T-helper 9 cell (primary cell): ENCODE measurements at places on chromosomes 5 and 9.

GRCh38 chr5:151703227-151703626, 16.5 kb upstream of the SPARC start:
- DNase-seq, result no peak

GRCh38 chr5:127813633-127814587, 110.7 kb downstream of the CCDC192 start:
- DNase-seq, result no peak

DNA sequence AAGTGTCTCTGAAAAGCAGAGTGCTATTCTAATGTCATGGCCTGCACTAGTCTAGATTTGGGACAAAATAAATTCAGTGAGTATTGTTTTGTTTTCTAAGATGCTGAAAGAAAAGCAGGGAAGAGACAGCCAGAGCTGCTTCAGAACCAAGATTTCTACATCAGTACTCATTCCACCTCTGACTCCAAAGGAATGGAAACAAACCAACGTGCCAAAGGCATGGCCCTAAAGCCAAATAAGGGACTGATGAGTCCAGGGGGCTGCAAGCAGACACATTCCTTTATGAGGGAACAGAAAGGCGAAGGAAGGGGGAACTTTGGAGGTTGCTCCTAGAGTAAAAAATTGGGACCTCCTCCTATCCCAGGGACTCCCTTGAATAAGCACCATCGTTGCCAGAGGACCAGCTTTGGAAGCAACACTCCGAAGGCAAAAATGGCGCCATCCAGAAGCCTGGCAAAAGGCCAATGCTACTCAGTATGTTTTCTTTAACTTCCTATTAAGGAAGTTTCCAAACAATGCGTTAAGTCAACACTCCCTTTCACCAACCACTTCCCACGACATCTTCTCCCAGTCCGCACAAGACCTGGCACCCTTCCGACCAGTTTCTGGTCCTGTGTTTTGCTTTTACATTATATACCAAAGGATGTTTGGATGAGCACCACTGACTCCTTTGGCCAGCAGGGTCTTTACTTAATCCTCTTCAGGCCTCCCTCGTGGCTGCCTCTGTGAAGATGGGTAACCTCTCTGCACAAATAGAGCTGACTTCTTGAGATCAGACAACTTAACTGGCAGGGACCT, 31.6 kb downstream of the ADAM19 start:
- no peak for DNase-seq

- no peak for DNase-seq
These were observed 18.9 kb downstream of the AMBP start for GRCh38 chr9:114059047-114059803.

DNA sequence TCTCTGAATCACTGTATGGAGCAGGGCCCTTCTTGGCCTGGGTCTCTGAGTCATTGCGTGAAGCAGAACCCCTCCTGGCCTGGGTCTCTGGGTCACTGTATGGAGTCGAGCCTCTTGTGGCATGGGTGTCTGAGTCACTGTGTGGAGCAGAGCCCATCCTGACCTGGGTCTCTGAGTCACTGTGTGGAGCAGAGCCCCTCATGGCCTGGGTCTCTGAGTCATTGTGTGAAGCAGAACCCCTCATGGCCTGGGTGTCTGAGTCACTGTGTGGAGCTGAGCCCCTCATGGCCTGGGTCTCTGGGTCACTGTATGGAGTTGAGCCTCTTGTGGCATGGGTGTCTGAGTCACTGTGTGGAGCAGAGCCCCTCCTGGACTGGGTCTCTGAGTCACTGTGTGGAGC, 94.0 kb upstream of the RAPGEF1 start:
- no peak for DNase-seq

GRCh38 chr9:120895951-120896350, 19.0 kb upstream of the PHF19 start:
- no peak for DNase-seq

DNA sequence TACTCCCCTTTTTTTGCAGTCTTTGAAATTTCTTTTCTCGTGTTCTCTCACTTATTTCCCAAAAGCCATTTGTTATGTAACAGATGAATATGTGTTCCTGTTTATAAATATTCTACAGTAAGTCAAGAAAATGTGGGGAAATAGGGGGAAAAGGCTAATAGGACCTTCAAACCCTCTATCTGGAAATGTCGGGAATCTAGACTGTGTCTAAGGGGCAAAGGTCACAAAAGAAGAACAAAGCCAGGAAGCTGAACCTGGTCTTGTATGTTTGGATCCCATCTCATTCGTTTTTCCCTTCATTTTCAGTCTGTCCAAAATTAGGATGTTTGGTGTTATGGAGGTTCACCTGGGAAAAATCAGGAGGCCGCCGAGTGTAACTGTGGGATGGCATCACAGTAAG, 490.3 kb downstream of the NR2F1-AS1 start:
- no peak for DNase-seq

DNA sequence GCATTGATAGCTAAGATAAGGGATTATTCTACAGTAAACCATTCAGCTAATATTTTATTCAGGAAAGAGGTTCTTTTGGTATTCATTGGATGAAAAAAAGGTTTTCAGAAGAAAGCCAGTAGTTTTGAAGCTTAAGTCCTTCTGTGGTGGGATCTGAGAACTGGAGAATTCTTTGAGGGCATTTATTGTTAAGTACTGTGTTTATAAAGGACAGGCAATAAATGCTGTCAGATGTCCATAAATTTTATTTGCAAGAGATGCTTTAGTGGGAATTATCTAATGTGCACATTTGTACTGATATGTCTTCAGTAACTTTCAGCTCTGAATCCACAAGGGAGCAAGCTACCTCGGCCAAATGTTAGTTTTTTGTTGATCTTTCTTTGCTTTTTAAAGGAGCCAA, 321.3 kb downstream of the MARCHF11 start:
- DNase-seq, result no peak

- DNase-seq, result no peak
These were observed 299.8 kb downstream of the TLE1 start for GRCh38 chr9:81389569-81389993.

GRCh38 chr5:400282-401145, 42.5 kb upstream of the EXOC3 start:
- no peak for DNase-seq

DNA sequence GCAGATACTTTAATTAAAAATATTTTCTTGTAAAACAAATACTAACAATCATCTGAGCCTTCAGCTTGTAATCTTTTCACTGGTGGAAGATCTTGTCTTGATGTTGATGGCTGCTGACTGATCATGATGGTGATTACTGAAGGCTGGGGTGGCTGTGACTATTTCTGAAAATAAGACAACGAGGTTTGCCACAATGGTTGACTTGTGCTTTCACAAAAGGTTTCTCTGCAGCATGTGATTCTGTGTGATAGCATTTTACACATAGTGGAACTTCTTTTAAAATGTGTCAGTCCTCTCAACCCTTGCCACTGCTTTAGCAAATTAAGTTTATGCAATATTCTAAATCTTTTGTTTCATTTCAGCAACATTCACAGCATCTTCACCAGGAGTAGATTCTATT, 461.0 kb downstream of the CCDC171 start:
- no peak for DNase-seq

GRCh38 chr5:162444129-162444762, 376.7 kb downstream of the GABRG2 start:
- DNase-seq, result no peak

DNA sequence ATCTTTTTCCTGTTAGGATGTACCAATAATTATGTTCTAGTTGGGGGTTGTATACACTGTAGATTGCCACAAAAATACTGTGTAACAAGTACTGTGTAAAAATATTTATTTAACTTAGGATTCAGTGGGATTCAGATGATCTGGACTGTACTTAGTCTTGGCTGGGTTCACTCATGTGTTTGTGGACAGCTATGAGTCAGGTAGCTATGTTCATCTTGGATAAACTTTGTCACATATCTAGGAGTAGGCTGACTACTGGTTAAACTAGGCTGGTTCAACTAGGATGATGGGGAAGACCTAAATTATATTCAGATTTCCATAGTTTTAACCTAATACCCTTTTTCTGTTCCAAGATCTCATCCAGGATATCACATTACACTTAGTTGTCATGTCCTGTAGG, 32.1 kb upstream of the TNFSF15 start:
- DNase-seq, result no peak

- no peak for DNase-seq
These were observed 88.5 kb upstream of the TXNDC8 start for GRCh38 chr9:110426052-110426709.

DNA sequence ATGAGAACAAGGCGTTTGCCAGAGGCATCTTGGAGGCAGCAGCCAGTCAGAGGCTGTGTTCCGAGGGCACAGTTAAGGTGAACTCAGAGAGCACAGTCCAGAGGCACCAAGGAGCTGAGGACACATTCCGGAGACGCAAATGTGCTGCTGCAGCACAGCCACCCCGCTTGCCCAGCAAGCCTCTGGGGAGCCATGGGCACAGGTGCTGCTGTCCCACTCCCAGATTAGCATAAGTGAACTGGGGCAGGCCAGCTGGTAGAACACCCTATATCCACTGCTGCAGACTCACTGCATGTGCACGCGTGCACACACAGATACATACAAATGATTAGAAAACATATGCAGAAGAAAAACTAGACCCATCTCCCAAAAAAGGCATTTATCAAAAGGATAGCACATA, 164.5 kb downstream of the EBF1 start:
- no peak for DNase-seq

GRCh38 chr9:101727612-101728524, 10.6 kb downstream of the GRIN3A start:
- no peak for DNase-seq
